Stromal cell of bone marrow (primary cell): ENCODE measurements at places on chromosomes 16 and 17.
A peak's percentile ranks its signal among the peaks of the same experiment; 100 is the strongest.

DNA sequence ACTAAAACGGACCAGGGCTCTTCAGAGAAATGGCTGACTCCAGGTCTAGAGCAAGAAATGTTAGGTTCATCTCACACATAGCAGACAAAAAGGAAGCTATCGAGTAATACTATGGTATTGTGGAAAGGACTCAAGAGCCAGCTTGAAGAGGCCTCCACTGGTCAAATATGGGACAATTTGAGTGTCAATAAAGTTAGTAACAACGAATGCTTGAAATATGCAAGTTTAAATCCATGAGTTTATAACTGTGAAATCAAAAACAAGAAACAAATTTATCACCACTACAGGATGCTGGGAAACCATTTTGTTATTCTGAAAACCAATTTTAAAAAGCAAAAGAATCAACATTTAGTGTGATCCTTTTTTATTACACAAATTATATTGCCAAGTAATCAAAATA is 50.4 kb upstream of the ANKFY1 start:
- no peak for DNase-seq

- DNase-seq, result no peak
These were observed 40.6 kb upstream of the HAS3 start for GRCh38 chr16:69064764-69065313.

DNA sequence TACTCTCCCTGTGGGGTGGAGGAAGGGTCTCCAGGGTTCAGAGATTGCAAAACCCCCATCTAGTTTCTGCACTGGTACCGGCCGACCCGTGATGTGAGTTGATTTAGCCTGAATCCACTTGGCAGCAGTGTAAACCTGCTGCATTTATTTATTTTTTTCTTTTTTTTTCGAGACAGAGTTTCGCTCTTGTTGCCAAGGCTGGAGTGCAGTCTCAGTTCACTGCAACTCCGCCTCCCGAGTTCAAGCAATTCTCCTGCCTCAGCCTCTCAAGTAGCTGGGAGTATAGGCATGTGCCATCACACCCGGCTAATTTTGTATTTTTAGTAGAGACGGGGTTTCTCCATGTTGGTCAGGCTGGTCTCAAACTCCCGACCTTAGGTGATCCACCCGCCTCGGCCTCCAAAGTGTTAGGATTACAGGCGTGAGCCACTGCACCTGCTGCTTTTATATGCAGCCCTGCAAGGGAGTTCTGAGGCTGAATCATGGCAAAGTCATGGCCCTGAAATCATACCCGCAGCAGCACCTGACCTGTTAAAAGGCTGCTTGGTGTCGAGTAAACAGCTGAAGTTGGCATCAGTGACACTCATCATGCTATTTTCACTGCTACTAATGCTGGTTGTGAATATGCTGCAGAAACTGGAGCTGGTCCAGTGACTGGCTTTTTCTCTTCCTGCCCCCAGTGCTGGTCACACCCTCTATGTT is 21.4 kb downstream of the DEXI start:
- no peak for DNase-seq

GRCh38 chr16:11706180-11706742 is 36.4 kb downstream of the TXNDC11 start:
- DNase-seq, result peak; percentile 32

DNA sequence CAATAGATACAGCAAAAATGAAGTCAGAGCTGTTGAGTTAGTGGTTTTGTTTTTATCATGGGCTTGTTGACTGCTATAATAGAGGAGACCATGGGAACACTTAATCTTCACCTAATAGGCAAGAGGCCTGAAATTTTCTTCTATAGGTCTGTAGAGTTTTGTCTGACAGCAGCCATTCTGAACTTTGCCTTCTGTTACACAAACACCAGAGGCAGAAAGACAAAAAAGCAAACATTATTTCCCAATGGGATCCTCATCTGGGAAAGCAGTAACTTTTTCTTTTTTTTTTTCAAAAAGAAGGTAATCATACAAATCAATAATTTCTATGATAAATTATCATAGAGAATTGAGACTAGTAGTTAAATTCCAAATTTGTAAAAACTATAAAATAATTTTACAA is 494.1 kb downstream of the TOX3 start:
- no peak for DNase-seq

- no peak for DNase-seq
These were observed 265.0 kb upstream of the FOXF1 start for GRCh38 chr16:86245351-86245750.

GRCh38 chr16:80147026-80147655 is 393.7 kb upstream of the DYNLRB2 start:
- DNase-seq, result no peak

GRCh38 chr16:73071131-73071940 is 23.4 kb upstream of the ZFHX3 start:
- no peak for DNase-seq

DNA sequence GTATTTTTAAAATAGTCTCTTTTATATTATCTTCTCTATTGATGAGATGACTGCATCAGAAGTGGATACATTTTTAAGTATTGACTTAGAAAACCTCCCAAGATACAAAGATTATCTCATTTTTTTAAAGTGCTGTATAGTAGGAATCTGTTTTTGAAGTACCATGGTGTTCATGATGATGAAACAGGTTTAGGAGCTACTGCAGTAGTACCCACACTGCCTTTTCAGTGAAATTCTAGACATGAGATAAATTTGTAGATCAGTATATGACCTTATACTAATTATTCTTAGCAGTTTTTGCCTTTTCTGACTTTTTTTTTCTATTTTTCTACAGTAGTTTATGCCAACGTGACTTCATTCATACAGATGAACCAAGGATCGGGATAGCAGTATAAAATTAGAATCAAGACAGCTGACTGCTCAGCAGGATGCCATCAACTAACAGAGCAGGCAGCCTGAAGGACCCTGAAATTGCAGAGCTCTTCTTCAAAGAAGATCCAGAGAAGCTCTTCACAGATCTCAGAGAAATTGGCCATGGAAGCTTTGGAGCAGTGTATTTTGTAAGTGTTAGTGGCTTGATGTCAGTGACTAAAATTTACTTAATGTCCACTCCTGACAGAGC is 61.1 kb downstream of the TAOK1 start:
- no peak for DNase-seq

- DNase-seq, result no peak
These were observed 2.3 kb downstream of the AXIN1 start for GRCh38 chr16:350203-350602.

DNA sequence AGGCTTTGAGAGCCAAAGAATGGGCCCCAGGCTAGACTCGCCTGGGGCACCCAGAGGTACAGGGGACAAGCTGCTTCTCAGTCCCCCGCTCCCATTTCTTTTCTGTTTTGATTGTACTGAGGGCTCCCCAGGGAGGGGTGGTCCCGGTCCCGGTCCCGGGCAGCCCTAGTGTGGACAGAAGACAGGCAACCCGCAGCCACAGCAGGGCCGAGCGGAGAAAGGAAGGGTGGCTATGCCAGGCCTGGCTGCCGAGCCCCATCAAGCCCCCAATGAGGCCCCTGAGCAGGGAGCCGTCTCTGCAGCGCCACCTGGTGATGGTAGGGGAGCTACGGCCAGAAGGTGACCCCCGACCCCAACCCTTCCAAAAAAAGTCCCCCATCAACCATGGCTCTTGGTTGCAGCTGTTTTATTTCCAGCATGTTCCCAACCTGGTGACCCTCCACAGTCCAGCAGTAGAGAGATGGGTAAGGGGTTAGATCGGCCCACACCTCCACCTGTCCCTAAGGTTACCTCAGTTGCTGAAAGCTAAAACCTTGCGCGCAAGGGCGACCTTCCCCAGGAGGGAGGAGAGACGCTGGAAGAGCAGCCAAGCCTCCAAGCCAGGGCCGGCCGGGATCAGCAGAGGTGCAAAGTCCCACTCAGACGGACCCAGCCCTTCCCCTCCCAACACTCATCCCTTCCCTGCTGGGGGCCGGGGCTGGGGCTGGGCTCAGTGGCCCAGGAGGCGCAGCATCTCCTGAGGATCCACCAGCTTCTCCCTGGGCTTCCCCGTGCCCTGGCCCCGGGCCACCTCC is 2.6 kb upstream of the GRIN2C start:
- DNase-seq, result no peak

DNA sequence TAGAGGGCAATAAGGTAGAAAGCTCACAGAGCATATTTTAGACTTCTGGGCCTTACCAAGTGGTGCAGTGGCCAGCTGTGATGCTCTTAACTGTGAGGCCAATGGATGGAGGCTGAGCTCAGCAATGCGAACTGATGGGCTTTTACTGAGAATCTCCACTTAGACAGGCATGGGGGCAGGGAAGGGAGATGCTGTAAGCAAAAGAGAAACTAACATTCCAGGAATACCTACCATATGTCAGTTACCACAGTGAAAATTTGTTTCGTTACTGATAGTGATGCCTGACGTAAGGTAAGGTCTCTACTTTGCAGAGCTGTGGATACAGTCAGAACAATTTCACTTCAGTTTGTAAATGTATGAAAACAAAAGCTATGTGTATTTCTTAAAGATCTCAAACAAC is 250.6 kb upstream of the ZFHX3 start:
- DNase-seq, result no peak

GRCh38 chr16:78939597-78939996 is 660.9 kb downstream of the MAF start:
- DNase-seq, result no peak

GRCh38 chr16:8887952-8888560 is 5.9 kb downstream of the LITAFD start:
- no peak for DNase-seq

GRCh38 chr16:64762211-64762610 is 359.7 kb downstream of the CDH11 start:
- no peak for DNase-seq

DNA sequence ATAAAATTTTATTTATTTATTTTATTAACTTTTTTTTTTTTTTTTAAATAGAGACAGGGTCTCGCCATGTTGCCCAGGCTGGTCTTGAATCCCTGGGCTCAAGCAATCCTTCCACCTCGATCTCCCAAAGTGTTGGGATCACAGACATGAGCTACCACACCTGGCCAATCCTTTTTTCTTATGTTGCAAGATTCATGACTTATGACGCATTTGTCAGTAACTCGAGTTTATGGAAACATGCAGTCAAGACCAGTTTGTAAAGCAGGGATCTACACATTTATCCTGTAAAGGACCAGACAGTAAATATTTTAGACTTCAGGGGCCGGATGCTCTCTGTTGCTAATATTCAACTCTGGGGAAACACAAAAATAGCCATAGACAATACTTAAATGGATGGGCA is 9.4 kb upstream of the MAP2K6 start:
- no peak for DNase-seq

DNA sequence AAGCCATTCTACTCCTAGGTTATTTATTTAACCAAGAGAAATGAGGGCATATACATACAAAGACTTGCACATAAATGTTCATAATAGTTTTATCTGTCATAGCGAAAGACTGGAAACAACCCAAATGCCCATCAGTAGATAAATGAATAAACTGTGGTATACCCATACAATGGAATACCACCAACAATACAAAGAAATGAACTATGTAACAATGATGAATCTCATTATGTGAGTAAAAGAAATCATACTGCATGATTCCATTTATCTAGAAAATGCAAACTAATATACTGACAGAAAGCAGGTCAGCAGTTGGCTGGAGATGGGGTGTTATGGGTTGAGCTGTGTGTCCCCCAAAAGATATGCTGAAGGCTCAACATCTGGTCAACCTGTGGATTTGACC is 57.3 kb downstream of the CEP95 start:
- no peak for DNase-seq

DNA sequence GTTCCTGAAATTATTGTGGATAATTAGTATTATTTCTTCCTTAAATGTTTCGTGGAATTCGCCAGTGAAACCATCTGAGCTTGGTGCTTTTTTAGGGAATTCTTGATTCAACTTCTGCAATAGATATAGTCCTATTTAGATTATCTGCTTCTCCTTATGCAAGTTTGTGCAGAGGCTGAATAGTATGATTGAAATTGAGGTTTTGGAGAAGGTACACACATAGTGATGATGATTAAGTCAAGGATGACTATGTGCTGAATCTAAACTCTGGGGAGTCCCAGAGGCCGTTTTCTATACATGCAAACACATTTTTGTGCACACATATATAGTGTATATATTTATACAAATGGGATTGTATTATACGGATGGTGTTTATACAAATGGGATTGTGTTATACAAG is 5.2 kb upstream of the MYH4 start:
- no peak for DNase-seq

GRCh38 chr17:63987221-63988126 is 10.7 kb upstream of the PRR29 start:
- no peak for DNase-seq

- peak; percentile 20 for DNase-seq
These were observed 14.8 kb upstream of the MARVELD3 start for GRCh38 chr16:71610936-71611871.

- DNase-seq, result no peak
These were observed 167.7 kb downstream of the COPRS start for GRCh38 chr17:31691251-31691905.

- no peak for DNase-seq
These were observed 174.3 kb upstream of the NLRP1 start for GRCh38 chr17:5758651-5759050.

DNA sequence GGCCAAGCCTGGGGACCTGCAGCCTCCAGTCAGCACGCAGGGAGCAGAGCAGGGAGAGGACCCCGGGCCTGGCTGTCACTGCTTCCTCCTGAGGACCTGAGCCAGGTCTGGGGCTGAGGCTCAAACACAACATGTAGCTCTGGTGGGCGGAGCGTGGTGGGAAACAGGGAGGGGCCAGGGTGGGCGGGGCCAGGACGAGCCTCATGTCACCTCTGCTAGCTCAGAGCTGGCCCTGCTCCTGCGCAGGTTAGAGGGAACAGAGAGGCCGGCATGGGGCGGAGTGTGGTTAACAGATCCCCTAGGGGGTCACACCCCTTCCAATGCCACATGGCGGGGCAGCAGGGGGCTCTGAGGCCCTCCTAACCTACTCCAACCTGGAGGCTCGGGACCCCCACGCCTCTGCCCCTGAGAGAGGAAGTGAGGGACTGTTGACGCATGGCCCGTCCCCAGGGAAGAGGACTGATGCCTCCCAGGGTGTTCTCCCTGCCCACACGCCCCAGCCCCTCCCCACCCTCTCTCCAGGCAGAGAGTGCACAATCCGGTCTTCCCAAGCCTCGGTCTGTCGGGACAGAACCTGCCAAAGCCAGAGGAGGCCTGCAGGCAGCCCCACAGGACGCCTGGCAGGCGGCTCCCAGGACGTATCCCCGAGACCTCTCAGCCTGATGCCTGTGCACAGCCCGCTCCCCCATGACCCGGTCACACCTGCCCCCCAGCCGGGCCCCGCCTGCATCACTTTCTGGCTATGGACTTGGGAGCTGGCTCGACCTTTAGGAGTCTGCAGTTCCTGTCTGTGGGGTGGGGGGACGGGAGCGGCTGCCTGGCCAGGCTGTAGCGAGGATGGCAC is 15.2 kb downstream of the PIEZO1 start:
- DNase-seq, result no peak
